SW480 (cell line): ENCODE measurements at places on chromosomes 13 and 19.

GRCh38 chr13:27442797-27443196 is 7.6 kb downstream of the MTIF3 start:
- DNase-seq: no peak

DNA sequence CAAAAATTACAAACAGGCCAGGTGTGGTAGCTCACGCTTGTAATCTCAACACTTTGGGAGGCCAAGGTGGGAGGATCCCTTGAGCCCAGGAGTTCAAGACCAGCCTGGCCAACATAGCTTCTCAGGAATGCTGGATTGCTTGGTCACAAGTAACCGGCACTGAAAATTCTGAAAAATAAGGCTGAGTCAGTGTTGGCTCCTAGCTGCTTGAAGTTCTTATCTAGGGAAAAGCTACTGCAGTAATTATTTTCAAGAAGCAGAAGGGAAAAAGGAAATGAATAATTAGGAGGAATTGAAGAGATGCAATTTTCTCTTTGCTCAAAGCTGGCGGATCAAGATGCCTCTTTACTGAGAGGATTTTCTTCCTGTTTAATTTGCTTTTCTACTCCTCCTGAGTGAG is 75.0 kb upstream of the GTF3A start:
- no peak for DNase-seq

GRCh38 chr19:56953470-56953869 is 112.9 kb upstream of the PEG3 start:
- DNase-seq: no peak

- DNase-seq: no peak
Observed at GRCh38 chr19:12802267-12803106, 618 bp downstream of the THSD8 start.

GRCh38 chr19:15429825-15430467 is 11.2 kb upstream of the AKAP8L start:
- DNase-seq: no peak

DNA sequence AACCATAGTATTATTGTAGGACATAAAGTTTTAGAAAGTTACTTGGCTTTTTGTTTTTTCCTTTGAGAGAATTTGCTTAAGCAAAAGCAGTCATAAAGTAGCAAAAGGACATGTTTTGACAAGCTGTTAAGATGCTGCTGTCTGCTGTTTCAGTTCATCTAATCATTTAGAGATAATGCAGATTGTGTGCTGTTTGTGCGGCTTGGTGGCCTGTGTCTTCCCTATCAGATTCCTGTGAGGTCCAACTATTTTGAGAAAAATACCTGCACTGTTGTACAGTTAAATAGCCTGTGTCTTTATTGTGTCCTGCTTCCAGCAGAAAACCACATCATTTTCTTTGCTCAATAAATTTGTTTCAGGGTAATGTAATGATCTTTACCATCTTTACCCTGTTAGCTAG is 20.0 kb downstream of the UCHL3 start:
- DNase-seq: no peak
